ENCODE measurements at places on chromosomes 6 and 20.

DNA sequence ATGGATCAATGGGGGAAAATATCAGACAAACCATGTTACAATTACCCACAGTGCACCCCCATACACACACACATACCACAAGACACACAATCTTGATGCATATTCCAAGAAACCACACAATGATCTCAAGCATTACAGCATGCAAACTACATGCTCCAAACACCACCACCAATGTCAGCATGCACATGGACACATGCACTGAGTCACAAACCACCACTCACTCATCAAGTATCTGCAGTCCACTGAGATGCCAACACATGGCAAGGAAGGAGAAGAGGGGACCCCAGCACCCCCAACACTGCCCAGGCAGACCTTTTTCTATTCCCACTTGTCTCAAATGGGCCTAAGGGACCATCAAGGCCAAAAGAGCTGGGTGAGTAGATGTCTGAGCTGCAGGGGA, 91.6 kb downstream of the PREX1 start:
- DNase-seq, result no peak

- DNase-seq, result no peak
Measured at GRCh38 chr6:43992783-43993644, 134.2 kb downstream of the MRPL14 start.

DNA sequence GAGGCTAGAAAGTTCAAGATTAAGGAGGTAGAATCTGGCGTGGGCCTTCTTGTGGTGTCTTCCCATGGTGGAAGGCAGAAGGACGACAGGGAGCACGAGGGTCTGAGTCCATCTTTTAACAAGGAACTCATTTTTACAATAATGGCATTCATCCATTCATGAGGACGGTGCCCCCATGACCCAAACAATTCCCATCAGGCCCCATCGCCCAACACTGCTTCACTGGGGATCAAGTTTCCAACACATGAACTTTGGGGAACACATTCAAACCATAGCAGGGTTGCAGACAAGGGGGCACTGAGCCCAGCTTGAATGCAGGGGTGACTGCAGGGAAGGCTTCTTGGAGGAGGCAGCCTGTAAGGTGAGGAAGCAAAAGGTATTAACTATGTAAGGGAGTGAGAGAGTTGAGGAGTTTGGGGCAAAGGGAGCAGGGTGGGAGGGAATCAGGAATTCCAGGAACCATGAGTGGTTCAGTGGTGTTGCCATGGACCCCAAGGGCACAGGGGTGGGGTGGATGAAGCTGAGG, 5.5 kb downstream of the RAB44 start:
- DNase-seq, result no peak

DNA sequence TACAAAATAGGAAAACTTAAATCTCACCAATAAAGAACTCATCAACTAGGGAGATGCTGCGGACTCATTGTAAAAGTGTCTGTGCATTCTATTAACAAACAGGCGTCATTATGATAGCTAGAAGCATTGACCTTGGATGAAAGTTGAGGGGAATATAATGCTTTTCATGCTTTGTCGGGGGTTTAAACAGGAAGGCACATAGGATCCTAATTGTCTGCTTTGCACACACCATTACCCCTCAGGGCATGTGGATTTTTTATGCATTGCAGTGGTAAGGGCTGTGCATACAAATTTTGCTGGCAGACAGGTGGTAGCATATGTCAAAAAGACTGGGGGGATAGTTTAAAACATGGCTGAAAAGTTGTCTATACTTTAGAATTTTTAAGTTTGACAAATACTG, 447.9 kb upstream of the PLCB4 start:
- no peak for DNase-seq

- no peak for DNase-seq
Measured at GRCh38 chr6:150622941-150623874, 23.5 kb downstream of the PLEKHG1 start.

- no peak for DNase-seq
Measured at GRCh38 chr6:138012682-138013081, 94.5 kb downstream of the PERP start.

GRCh38 chr6:143241111-143241510, 180.4 kb downstream of the AIG1 start:
- no peak for DNase-seq

DNA sequence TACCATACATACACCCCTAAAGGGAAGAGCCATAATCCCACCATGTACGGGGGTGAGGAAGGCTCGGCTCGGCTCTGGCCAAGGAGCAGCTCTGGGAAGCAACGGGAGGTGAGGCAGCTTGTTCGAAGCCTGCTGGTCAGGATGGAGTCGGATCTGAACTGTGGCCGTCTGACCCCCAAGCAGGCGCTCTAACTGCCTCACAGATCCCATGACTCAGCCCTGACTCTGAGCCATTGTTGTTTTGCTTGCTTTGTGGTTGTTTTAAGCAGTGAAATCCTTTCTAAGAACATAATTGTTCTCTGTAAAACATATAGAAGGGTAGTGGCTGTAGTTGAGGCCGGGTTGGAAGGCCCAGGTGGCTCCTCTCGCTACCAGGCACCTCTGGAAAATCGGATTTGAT, 10.9 kb downstream of the C6orf132 start:
- DNase-seq, result no peak

GRCh38 chr6:42163981-42164380, 9.2 kb upstream of the GUCA1A start:
- no peak for DNase-seq

DNA sequence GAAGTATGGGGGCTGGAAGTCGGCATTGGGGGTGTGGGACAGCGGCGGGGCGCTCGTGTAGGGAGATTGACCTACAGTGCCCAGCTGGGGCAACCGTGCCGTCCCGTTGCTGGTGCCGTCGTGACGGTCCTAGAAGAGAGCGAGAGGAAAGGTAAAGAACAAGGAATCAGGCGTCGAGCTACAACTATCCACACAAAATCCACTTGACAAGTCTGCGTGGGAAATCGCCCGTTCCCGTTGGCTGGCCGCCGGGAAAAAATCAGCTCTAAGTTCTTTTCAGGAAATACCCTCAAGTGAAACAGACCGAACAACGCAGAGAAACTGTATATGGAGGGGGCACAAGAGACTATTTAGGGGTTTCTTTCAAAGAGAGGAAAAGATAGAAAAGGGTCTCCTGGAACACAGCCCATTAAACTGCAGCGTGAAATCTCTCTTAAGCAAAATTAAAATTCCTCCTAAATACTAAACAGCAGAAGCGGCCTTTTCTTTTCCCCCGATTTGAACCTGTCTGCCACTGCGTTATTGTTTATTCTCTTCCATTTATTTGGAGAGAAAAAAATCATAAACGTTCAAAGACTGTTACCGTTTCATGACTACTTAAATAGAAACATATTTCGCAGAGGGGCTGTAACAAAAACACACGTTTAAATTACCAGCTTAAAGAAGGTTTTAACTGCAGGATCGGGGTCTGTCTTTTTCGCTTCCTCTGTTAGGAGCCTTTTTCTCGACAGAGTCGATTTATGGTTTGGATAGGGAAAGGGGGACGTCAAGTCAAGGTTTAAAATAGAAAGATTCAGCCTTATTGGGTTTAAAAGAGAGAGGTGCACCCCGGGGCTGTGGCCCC, 4.4 kb downstream of the TFAP2A start:
- DNase-seq, result no peak

GRCh38 chr6:57278570-57278969, 38.9 kb upstream of the PRIM2 start:
- DNase-seq, result no peak

DNA sequence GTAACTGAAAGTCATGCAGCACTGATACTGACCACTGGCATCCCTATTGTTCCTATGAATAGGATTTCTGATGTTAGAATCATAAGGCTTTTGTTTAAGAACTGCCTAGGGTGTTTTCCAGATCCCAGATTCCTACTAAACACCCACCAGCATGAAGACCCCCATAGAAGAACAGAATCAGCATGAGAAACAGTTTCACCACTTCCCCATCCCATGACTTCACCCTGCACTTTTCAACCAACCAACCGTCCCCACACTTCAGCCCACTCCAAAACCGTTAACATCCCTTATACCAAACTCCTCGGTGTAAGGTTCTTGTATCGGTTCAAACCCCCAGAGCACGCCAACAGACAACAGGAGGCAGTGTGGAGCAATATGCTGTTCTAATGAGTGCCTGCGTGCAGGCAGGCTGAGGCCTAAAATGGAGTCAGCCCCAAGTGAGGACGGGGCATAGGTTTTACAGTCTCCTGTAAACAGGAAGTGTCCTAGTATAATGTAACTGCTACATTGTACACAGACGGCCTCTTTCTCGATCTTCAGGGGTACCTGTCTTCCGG, 11.4 kb upstream of the SSTR4 start:
- no peak for DNase-seq

DNA sequence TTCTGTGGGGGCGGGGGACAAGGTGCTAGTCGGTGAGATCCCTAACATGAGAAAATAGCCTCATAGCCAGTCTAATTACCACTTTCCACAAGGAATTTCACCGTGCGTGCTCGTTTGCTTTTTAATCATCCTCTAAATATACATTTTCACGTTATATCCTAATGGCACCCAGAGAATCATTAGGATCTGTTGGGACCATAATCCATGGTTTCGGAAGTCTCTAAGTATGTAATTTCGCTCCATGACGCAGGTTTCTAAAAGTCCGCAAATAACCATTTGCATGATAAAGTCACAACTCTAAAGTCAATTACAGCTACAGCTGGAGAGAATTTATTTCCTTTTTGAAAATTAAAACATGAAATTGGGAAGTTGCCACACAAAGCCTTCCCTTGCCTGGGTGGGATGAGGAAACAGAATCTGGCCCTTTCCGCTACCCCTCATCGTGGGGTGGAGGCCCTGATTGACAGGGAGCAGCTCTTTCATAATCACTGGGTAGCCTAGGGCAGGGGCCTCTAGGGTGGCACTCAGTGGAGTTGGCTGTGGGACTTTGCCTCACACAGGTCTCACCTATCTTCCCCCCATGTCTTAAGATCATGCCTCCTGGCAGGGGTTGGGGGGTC, 81.9 kb downstream of the LRFN2 start:
- DNase-seq, result no peak

DNA sequence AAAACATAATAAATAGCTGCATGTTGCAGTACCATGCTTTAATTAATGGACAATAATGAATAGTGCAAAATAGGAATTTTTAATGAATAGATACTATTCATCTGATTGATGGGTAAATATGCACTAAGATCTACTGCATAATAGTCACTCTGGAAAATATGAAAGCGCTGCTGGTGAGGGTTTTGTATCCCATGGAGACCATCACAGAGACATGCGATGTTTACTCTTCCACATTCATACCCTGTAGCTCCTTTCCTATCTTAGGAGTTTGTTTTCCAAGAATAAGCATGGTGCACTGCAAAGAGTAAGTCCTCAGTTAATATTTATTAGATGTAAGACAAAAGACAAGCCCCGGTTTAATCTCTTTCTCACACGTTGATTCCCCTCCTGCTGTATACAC, 81.4 kb downstream of the NRSN1 start:
- DNase-seq, result no peak

DNA sequence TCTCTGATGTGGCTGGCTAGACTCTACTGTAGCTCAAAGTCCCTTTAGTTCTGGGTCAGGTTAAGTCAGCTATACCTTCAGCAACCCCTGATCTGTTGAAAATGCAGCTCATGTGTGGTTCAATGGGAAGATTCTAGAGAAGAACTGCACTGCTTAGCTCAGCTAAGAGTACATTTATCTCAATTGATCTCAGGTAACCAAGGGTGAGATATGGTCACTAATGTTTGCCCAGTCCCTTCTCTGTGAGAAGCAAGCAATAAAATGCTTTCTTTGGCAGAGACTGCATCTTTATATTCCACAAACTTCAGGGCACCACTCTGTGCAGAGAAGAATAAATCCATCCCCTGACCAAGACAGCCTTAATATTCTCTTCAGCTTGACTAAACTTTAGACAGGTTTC, 240.6 kb upstream of the RAB32 start:
- DNase-seq, result no peak

DNA sequence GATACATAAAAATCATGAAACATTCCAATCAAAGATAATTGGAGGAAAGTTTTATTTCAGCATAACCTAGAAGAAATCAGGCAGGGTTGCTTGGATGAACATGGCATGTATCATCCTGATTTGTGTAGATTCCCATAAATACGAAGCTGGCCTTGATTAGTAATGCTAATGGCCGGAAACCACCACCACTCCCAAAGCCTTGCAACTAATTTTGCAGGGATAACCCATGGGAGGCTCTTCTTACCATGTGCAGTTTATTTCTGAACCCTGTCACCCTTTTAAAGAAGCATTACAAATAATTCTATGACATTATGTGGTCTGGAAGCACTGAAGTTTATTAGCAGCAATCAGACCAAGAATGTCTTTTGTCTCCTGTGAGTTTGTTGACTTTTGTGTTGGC, 80.8 kb downstream of the AIG1 start:
- no peak for DNase-seq

DNA sequence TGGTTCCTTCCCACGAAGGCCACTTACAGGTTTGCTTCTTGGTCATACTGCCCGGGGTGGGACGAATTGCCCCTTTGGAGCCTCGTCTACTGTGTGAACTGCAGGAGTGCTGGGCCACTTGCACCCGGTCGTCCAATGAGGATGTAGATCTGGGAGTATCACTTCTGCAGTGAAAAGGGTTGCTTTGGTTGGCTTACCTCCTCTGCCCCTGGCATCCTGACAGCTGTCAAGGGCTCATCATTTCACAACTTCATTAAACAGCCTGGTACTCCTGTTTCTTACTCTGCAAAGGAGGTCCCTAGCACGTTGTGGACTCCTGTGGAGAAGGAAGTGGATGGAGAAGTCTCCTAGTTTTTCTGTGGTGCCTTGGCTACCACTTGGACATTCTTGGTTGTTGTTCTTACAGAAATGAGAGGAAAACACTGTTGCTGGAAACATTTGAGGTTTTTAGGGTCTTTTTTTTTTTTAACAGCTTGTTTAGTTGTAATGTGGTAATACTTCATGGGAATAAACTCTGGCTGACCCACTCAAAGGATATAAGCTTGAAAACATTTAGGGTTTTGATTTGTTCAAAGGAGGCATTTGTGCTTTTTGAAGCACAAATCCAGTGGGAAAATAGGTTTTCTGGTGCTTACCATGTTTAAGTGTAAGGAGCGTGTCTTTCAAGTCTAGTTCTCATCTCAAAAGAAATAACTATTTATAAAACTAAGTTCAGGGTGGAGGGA, 60.7 kb downstream of the AKAP12 start:
- DNase-seq, result no peak

GRCh38 chr6:96626759-96627364, 63.9 kb downstream of the FHL5 start:
- DNase-seq, result no peak

- no peak for DNase-seq
Measured at GRCh38 chr6:14440215-14440910, 322.8 kb downstream of the CD83 start.

- DNase-seq, result no peak
Measured at GRCh38 chr6:170072246-170072645, 218.6 kb downstream of the DLL1 start.

All from endothelial cell (in vitro differentiated cells).